ENCODE measurements at places on chromosomes 4 and X.

DNA sequence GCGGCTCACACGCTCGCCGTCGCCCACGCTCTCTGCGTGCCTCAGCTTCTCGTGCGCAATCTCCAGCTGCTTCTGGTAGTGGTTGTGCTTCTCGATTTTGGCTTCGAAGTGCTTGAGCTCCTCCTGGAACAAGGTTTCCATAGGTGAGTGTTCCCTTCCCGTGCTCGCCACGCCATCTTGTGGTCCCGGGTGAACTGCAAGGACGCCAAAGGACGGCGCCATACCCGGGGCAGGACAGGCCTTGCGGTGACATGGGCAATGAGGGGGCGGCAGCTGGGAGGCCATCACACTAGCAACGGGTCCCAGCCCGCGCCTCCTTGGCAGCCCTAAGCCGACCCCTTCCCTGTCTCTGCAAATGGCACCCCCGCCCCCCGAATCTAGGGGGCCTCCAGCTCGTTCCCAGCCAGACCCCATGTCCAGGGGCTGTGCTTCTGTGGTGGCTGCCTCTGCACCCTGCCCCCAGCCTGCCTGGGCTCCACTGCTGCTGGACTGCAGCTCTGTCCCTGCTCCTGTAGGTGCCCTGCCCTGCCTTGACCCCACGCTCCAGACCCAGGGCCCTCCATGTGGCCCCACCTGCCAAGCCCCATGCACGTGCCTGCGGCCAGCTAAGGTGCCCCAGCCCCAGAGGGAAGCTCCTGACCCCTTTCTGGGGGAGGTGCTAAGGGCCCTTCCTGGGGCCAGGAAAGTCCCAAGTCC, 17.3 kb downstream of the LRPAP1 start:
- DNase-seq = no peak

DNA sequence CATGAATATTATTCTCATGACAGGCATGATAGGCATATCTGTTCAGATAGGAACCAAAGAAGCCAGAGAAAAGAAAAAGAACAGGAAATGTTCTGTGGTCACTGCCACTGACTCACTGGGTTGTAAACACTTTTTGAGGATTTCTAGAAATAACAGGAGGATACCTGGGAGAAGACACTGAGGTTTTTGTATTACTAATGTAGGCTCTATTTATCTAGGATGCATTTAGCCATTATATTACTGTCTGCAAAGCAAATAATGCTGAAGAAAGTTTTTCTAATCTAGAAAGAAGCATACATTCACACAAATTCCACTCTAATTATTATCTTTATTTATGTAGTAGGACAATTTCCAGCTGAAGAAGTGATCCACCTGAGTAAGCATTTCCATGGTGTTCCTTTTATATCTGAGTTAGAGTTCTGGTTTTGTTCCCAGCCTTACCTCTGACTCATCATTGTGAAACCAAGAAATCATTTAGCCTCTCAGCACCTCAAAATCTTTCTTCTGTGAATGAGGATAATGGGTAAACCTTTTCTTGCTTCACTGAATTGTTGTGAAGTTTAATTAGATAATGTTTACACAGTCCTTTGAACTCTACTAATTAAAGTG, 40.2 kb upstream of the EPGN start:
- no peak for DNase-seq

DNA sequence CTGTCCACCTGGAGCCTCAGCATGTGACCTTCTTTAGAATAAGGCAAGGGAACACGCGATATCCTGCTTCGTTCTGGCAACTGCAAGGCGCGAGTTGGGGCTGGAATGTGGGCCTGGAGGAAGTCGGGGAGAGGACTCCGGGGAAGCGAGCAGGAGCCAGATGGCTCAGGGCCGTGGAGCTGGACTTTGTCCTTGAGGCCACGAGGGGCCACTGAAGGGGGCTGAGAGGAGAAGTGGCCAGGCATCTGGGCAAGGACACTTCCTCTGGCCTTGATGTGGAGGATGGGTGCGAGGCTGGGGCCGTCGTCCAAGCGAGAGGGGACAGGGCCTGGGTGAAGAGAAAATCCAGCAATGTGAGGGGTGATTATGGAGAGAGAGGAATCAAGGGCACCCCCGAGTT, 12.2 kb upstream of the DUSP9 start:
- no peak for DNase-seq

DNA sequence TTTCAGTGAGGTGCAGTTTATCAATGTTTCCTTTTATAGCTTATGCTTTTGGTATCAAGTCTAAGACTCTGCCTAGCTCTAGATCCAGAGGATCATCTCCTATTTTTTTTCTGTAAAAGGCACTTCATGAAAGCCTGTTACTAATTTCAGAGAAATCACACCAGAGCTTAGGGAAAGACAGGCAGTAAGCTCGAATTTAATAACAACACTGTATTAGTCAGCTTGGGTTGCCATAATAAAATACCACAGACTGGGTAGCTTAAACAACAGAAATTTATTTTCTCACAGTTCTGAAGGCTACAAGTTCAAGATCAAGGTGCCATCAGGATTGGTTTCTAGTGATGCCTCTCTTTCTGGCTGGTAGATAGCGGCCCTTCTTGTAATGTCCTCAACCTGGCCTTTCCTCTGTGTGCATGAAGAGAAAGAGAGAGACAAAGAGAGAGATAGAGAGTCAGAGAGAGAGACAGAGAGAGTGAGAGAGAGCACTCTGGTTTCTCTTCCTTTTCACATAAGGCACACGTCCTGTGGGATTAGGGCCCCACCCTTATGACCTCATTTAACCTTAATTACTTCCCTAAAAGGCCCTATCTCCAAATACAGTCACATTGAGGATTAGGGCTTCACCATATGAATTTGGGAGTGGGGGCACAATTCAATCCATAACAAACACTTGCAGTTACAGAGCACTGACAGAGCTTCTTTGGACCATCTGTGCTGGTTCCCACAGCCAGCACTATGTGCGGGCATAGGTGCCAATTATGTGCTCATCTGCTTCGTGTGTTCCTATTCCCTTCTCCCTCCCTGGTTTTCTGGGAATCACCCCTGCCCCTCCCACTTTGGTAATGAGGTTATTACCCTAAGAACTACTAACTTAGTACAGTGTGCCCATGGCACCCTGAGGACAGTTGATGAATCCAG, 114.8 kb upstream of the MED14 start:
- no peak for DNase-seq

DNA sequence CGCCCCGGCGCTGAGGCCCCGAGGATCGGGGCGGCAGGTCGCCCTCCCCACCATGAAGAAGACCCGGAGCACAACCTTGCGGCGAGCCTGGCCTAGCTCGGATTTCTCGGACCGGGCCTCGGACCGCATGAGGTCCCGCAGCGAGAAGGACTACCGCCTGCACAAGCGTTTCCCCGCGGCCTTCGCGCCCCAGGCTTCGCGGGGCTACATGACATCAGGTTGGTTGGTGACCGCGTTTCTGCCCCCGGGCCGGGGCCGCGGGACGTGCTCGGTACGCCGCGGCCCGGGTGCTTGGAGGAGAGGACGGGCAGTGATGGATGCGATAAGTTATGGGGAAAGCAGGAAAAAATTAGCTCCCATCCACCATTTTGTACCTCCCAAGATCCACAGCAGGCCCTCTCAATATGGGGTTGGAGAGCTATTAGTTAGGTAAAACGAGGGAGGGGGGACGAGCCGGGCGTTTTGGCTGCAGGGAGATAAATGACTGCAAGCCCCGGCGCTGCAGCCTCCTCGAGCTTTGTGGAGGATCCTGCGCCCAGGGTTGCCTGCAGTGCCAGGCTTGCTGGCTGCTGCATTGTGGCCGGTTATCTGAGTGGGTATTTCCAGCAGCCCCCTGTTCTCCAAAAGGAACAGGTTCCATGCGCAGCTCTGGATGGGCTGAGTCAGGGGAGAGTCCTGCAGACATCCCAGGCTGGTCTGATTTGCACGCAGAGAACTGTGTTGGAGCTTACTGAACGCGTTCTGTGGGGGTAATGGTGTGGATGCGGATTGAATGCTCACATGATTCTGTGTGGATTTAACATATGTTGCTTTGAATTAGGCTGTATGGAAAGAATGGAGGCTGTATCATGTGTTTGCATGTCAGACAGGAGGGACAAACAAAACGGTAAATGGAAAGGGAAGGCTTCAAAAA, 1.9 kb downstream of the STOX2 start:
- no peak for DNase-seq

DNA sequence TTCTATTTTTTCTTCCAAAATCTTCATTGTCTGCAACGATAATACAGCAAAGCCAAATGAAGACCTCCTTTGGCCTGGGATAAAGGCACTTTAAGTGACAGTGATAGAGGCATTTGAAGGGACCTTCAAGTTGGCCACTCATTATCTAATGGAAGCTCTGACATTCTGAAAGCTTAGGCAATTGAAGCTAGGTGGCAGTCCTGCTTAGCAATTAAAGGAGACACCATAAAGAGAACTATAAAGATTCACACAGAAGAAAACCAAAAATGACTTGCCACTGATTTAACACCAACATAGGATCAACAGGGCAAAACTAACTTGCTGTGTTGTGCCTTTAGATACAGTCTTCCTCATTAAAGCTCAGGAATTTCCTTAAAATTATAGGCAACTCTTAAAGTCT, 103.3 kb upstream of the TSPAN7 start:
- no peak for DNase-seq

- DNase-seq = peak; percentile 61
Observed at GRCh38 chr4:175833574-175834311, 21.7 kb upstream of the GPM6A start.

DNA sequence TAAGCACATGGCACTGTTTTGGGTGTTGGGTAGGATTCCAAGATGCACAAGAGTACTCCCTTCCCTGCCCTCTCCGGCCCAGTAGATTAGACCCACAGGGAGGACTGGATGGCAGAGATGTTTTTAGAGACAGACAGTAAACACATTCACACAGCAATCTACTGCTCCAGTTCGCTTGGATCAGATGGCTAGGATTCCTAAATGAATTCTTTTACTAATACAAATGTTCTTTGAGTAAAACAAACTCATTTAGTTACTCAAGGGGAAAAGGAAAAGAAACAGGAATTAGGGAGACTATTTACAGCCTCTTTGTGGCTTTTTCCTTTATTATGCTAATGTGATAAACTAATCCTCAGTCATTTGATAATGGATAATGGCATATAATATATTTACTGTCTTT, 5.9 kb downstream of the SNX25 start:
- DNase-seq = no peak

- DNase-seq = no peak
Observed at GRCh38 chr4:4362991-4363697, 23.8 kb upstream of the NSG1 start.

DNA sequence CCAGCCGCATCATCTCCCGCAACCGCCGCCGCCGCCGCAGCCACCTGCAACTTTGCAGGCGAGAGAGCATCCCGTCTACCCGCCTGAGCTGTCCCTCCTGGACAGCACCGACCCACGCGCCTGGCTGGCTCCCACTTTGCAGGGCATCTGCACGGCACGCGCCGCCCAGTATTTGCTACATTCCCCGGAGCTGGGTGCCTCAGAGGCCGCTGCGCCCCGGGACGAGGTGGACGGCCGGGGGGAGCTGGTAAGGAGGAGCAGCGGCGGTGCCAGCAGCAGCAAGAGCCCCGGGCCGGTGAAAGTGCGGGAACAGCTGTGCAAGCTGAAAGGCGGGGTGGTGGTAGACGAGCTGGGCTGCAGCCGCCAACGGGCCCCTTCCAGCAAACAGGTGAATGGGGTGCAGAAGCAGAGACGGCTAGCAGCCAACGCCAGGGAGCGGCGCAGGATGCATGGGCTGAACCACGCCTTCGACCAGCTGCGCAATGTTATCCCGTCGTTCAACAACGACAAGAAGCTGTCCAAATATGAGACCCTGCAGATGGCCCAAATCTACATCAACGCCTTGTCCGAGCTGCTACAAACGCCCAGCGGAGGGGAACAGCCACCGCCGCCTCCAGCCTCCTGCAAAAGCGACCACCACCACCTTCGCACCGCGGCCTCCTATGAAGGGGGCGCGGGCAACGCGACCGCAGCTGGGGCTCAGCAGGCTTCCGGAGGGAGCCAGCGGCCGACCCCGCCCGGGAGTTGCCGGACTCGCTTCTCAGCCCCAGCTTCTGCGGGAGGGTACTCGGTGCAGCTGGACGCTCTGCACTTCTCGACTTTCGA, 654 bp downstream of the ATOH1 start:
- DNase-seq = no peak

- no peak for DNase-seq
Observed at GRCh38 chrX:132375941-132376340, 112.9 kb downstream of the MBNL3 start.

Data from NCI-H1105 (cell line).